ENCODE measurements at places on chromosomes 3 and 15.
A peak's percentile ranks its signal among the peaks of the same experiment; 100 is the strongest.

- H3K4me3 ChIP-seq = peak overlapping the region; percentile 86
- no peaks in the 10 kb centered on the region for H3K27me3 ChIP-seq
- peak overlapping the region; percentile 96 for H3K27ac ChIP-seq
- peaks cover 78% of the 10 kb centered on the region for H3K4me1 ChIP-seq
These were observed 91.5 kb downstream of the ITPR1 start for GRCh38 chr3:4584456-4585249.

- no peaks in the 10 kb centered on the region for H3K27me3 ChIP-seq
- no peak overlapping the region for H3K27ac ChIP-seq
- H3K36me3 ChIP-seq = peaks cover 30% of the 10 kb centered on the region
- DNase-seq = no peak
- peaks cover 49% of the 10 kb centered on the region for H3K4me1 ChIP-seq
These were observed 39.0 kb downstream of the RASA2 start for GRCh38 chr3:141525814-141526213.

DNA sequence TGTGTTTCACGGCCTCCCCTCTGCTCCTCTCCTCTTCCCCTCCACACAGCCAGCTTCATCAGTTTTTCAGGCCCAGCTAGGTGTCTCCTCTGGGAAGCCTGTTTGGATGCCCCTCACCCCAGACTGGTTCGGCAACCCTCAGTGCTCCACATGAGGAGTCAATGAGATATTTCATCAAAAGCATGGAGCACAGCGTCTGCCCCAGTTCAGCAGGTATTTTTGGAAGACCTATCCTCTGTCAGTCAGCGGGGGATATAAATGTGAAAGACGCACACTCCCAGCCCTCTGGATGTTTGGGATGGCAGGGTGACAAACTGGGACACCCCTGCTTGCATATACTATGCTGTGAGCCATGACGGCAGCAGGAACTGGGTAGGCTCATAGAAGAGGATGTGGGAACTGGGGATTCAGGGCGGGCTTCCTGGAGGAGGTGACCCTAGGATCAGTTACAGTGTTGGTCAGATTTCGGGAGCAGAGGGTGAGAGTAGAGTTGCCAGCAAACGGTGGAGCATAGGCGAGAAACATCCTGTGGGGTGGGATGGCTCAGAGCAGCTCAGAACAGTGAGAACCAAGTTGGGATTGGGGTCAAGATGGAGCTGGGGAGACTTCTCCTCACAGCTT, 42.9 kb downstream of the PXYLP1 start:
- H3K27me3 ChIP-seq = no peaks in the 10 kb centered on the region
- no peak for DNase-seq
- H3K27ac ChIP-seq = peak overlapping the region; percentile 77
- H3K4me1 ChIP-seq = peaks cover 37% of the 10 kb centered on the region

- H3K36me3 ChIP-seq = peaks cover 5% of the 10 kb centered on the region
- no peak for DNase-seq
- no peak overlapping the region for H3K27ac ChIP-seq
- H3K4me1 ChIP-seq = no peaks in the 10 kb centered on the region
- H3K4me3 ChIP-seq = no peak overlapping the region
- H3K27me3 ChIP-seq = peaks cover 16% of the 10 kb centered on the region
These were observed 26.2 kb downstream of the NME9 start for GRCh38 chr3:138303474-138303873.

- H3K27me3 ChIP-seq = no peaks in the 10 kb centered on the region
- H3K4me1 ChIP-seq = peaks cover 27% of the 10 kb centered on the region
- H3K36me3 ChIP-seq = peaks cover 26% of the 10 kb centered on the region
- no peak for DNase-seq
- H3K27ac ChIP-seq = peak overlapping the region; percentile 42
These were observed 6.4 kb downstream of the WDR5B start for GRCh38 chr3:122409446-122409845.

GRCh38 chr3:187743195-187744141, 1.8 kb downstream of the BCL6 start:
- peak overlapping the region; percentile 100 for H3K4me3 ChIP-seq
- peak overlapping the region; percentile 99 for H3K27ac ChIP-seq
- H3K27me3 ChIP-seq = no peaks in the 10 kb centered on the region

DNA sequence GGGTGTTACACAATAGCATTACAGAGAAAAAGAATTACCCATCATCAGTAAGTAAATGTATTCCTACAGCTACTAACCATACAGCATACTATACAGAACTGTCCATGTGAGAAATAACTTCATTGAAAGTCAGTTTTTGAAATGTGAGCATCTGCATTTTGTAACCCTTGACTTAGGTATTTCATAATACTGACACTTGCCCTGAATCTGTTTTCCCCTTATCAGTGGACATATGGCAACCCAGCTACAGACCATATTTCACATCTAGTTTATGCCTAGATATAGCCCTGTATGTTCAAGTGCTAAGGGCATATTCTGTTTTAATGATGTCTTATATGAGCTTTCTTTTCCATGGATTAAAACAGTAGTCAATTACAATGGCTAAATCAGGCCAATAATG, 297.6 kb downstream of the TBC1D5 start:
- no peaks in the 10 kb centered on the region for H3K27me3 ChIP-seq
- peaks cover 4% of the 10 kb centered on the region for H3K36me3 ChIP-seq
- peaks cover 6% of the 10 kb centered on the region for H3K4me1 ChIP-seq
- H3K4me3 ChIP-seq = no peak overlapping the region
- no peak for DNase-seq

DNA sequence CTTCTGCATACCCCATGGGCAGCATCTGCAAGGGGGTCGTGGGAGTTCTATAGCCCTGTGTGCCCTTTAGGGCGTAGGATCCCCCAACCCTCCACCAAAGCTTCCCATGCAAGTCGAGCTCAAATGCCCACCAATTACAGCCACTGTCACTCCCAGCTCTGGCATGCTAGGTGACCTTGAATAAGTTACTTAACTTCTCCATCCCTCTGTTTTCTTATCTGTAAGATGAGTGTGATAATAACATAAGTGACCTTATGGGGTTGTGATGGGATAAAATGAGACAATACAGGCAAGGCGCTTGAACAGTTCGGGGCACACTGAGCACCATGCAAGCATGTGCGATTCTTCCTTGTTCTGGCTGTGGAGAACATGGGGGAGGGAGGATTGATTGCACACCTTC, 74.8 kb upstream of the POMGNT2 start:
- no peaks in the 10 kb centered on the region for H3K27me3 ChIP-seq
- peak overlapping the region; percentile 60 for H3K4me3 ChIP-seq
- H3K36me3 ChIP-seq = peaks cover 10% of the 10 kb centered on the region
- H3K4me1 ChIP-seq = peaks cover 58% of the 10 kb centered on the region
- DNase-seq = no peak

- no peaks in the 10 kb centered on the region for H3K27me3 ChIP-seq
- H3K36me3 ChIP-seq = peaks cover 26% of the 10 kb centered on the region
- no peak overlapping the region for H3K4me3 ChIP-seq
- no peak overlapping the region for H3K27ac ChIP-seq
These were observed 104.3 kb downstream of the GHSR start for GRCh38 chr3:172343979-172344378.

DNA sequence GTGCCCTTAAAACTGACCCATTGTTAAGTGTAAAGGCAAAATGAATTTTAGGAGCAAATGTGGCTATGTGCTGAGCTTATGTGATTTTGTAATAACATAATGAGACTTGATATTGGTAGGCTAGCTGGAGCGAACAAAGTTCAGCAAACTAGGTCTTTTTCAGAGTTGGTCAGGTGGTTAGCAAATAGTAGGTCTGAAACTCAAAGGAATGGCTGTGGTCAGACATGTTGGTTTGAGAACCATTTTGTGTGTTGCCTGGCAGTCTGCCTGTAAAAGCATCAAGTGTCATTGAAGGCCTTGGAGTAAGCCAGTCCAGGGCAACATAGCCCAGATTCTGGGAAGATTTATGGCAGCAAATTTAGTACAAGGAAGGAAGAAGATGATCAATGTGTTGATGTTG, 16.4 kb downstream of the FBXO22 start:
- H3K27ac ChIP-seq = no peak overlapping the region
- H3K4me3 ChIP-seq = no peak overlapping the region
- no peak for DNase-seq

DNA sequence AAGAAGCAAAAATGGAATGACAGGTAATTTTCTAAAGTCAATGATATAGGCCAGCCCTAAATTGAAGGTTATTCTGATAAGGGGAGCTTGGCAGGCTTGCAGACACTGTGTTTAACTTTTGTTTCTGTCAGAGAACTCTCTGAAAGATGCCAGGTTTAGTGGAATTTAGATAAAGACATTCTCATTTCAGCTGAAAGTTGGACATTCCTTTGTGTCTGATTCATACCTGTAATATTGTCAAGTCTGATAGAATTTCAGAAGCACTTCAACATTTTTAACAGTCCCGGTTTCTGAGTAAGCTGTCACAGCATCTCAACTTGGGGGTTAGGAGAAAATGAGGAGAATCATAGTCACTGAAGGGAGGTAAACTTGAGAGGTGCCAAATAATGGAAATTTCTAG, 84.0 kb downstream of the DIPK2A start:
- no peak for DNase-seq
- no peaks in the 10 kb centered on the region for H3K4me1 ChIP-seq
- no peak overlapping the region for H3K4me3 ChIP-seq

- H3K27me3 ChIP-seq = no peaks in the 10 kb centered on the region
- H3K36me3 ChIP-seq = peaks cover 11% of the 10 kb centered on the region
- peaks cover 34% of the 10 kb centered on the region for H3K4me1 ChIP-seq
- peak overlapping the region; percentile 90 for H3K27ac ChIP-seq
These were observed 152.9 kb downstream of the TPRG1 start for GRCh38 chr3:189324538-189325138.

DNA sequence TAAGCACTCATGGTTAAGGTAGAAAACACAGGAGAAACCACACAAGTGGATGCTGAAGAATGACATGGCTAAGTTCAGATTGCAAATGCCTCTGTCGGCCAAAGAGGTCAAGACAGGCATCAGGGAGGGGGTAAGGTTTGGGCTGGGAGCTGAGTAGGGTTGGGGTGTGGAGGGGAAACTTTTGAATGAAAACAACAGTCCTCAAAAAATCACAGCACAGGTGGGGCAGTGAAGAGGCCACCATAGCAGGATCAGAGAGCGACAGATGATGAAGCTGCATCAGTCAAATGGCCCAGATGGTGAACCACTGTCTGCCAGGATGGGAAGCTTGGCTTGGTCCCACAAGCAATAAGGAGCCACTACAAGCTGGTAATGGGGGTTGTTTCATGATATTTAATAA, 74.9 kb downstream of the ADCY5 start:
- no peaks in the 10 kb centered on the region for H3K4me1 ChIP-seq
- no peak overlapping the region for H3K4me3 ChIP-seq
- H3K27ac ChIP-seq = no peak overlapping the region
- DNase-seq = no peak
- H3K36me3 ChIP-seq = no peaks in the 10 kb centered on the region

GRCh38 chr3:65362688-65363087, 674.9 kb upstream of the ADAMTS9 start:
- no peak overlapping the region for H3K4me3 ChIP-seq
- no peak overlapping the region for H3K27ac ChIP-seq
- no peaks in the 10 kb centered on the region for H3K27me3 ChIP-seq
- DNase-seq = no peak
- no peaks in the 10 kb centered on the region for H3K4me1 ChIP-seq
- H3K36me3 ChIP-seq = no peaks in the 10 kb centered on the region

- no peak overlapping the region for H3K4me3 ChIP-seq
- H3K4me1 ChIP-seq = no peaks in the 10 kb centered on the region
- no peaks in the 10 kb centered on the region for H3K27me3 ChIP-seq
- H3K27ac ChIP-seq = no peak overlapping the region
- no peak for DNase-seq
These were observed 85.6 kb downstream of the NEDD4 start for GRCh38 chr15:55907797-55908196.

GRCh38 chr3:39109086-39109485, 1.6 kb downstream of the TTC21A start:
- H3K4me3 ChIP-seq = no peak overlapping the region
- peak overlapping the region; percentile 94 for H3K27ac ChIP-seq
- H3K36me3 ChIP-seq = peaks cover 12% of the 10 kb centered on the region
- peaks cover 44% of the 10 kb centered on the region for H3K4me1 ChIP-seq
- no peaks in the 10 kb centered on the region for H3K27me3 ChIP-seq

GRCh38 chr3:155500194-155500818, 206.8 kb upstream of the STRIT1 start:
- no peak for DNase-seq
- H3K4me1 ChIP-seq = no peaks in the 10 kb centered on the region
- H3K36me3 ChIP-seq = no peaks in the 10 kb centered on the region
- no peaks in the 10 kb centered on the region for H3K27me3 ChIP-seq
- no peak overlapping the region for H3K4me3 ChIP-seq

DNA sequence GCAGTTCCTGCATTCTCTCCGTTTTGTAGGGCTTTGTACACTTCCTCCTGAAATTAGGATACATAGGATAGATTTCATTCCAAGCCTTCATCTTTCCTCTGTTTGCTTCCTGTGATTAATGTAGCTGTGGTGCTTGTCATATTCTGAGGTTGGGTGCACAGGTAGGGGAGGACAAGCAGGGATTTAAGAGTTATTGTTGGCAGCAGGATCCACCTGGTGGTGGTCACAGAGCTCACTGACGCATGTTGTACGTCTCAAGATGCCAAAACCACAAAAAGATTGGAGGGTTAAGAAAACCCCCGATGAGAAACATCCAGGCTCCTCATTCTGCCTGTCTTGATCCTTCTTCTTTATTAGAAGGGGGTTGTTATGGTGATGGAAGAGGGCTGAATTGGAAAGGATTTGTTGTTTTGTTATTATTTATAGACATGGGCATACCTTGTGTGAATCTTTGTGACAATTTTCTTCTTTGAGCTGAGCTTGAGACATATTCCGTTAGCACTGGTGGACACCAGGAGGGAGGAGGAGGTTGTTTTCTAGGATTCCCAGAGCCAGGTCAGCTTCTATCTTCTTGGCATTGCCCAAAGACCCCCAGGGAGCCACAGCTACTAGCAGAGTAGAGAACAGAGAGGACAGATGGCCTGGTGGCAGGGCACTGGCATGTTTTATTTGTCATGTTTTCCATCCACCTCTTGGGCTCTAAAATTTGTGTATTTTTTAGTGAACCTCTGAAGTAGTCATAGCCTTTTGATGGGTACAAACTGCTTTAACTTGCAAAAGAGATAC, 57.7 kb upstream of the LARS2 start:
- no peak overlapping the region for H3K4me3 ChIP-seq
- DNase-seq = no peak
- H3K27ac ChIP-seq = no peak overlapping the region
- H3K4me1 ChIP-seq = no peaks in the 10 kb centered on the region
- peaks cover 97% of the 10 kb centered on the region for H3K27me3 ChIP-seq

- peaks cover 2% of the 10 kb centered on the region for H3K36me3 ChIP-seq
- H3K4me1 ChIP-seq = no peaks in the 10 kb centered on the region
- DNase-seq = no peak
- no peak overlapping the region for H3K27ac ChIP-seq
- H3K27me3 ChIP-seq = peaks cover 13% of the 10 kb centered on the region
These were observed 31.9 kb downstream of the ACAN start for GRCh38 chr15:88835119-88835518.

DNA sequence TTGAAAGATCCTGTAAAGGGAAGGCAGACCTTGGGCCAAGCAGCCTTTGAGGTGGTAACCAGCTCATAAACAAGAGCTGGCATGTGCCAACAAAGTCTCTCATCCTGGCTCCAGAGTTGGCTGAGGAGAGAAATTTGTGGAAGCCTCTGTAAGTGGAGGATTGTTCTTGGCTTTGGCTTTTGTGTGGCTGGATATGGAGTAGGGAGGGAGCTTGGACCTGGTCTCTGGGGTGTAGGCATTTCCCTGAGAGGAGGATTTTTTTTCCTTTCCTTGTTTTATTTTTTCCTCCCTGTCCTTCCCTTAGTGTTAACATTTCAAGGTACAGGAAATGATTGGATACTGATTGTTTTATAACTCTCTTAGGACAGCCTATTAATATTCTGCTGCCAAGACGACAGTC, 60.8 kb downstream of the ZNF609 start:
- peaks cover 56% of the 10 kb centered on the region for H3K4me1 ChIP-seq
- peaks cover 7% of the 10 kb centered on the region for H3K36me3 ChIP-seq
- H3K27me3 ChIP-seq = no peaks in the 10 kb centered on the region
- DNase-seq = no peak
- no peak overlapping the region for H3K4me3 ChIP-seq

Data from central memory CD8-positive, alpha-beta T cell (primary cell).